ENCODE measurements at places on chromosomes 5 and 9. TPM values are rescaled to one million over a fixed set of nuclear protein-coding genes. Genes with fewer than 3 reads are reported as not detected.

Gene NAIP
- total RNA-seq = 16.4 TPM

Gene SPOCK1
- 45.1 TPM for total RNA-seq

Gene LECT2
- not detected for total RNA-seq

Gene LHX6
- 10.0 TPM for total RNA-seq

Gene PCDHGA1
- 0.74 TPM for total RNA-seq

Gene NACC2
- 9.3 TPM for total RNA-seq

Gene SMIM33
- not detected for total RNA-seq

Gene MORN5
- 0.88 TPM for total RNA-seq

Gene IL3
- total RNA-seq = not detected

Measured in type B pancreatic cell (in vitro differentiated cells).